ENCODE measurements at places on chromosomes 1 and 21.

DNA sequence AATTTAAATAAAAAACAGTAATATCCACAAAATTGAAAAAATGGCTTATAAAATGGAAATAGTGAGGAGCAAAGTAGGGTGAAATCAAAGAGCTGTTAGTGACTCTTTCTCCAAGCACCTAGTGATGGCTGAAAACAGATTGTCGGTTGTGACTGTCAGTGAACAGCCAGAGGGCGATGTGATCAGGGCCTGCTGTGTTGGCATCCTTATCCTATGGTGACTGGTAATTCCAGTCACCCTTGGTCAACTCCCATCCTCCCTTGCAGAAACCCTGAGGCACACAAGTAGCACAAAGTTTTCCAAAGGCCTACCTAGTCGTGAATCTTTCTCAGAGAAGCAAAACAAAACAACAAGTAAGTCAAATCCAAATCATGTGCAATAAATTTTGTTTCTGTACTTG is 599.8 kb upstream of the CXADR start:
- DNase-seq: no peak

- DNase-seq: no peak
These were observed 42.5 kb upstream of the POFUT2 start for GRCh38 chr21:45330075-45330781.

GRCh38 chr1:97820470-97821188 is 100.2 kb downstream of the DPYD start:
- no peak for DNase-seq

DNA sequence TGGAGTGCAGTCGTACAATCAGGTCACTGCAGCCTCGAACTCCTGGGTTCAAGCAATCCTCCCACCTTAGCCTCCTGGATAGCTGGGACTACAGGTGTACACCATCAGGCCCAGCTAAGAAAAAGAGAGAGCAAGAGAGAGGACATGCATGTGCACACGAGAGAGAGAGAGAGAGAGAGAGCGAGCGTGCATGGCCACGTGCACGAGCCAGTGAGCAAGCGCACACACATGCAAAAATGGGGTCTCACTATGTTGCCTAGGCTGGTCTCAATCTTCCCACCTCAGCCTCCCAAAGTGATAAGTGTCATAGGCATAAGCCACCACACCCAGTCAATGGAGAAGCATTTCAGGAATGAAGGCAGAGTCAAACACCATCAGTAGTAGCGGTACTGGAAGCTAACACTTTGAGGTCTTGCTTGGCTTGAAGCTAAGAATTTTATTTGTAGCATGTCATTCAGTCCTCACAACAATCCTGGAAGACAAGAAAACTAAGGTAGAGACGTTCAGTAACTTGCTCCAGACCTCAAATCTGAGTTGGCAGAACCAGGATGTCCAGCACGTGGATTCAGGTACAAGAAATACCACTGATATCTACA is 14.5 kb downstream of the GNB1 start:
- no peak for DNase-seq

GRCh38 chr1:31409946-31410858 is 2.8 kb upstream of the SERINC2 start:
- no peak for DNase-seq

DNA sequence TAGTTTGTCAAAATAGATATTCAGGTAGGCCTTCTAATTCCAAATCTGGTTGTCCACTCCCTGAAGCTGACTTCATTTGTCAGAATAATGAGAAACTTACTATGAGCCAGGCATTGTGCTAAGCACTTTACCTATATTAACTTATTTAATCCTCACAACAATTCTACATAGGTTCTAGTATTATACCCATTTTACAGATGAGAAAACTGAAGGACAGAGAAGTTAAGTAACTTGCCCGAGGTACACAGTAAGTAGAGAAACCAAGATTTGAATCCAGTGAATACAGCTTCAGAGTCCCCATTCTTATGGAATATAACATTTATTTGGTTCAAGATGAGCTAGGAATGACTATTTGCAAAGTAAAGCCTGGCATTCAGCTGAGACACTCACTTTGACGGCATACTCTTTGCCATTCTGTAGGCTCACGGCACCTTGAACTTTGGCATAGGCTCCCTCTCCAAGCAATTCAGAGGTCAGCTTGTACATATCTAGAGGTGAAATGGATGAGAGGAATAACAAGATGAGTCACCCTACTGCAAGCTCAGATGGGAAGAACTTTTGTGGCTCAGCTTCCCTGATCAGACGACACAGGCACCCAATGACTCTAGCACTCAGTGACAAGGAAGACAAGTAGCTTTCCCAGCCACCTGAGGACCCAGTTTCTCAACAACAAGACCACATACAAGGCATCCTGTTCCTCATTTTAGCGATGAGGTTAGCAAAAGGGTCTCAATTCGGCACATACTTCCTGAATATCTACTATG is 23.7 kb downstream of the MKNK1 start:
- no peak for DNase-seq

DNA sequence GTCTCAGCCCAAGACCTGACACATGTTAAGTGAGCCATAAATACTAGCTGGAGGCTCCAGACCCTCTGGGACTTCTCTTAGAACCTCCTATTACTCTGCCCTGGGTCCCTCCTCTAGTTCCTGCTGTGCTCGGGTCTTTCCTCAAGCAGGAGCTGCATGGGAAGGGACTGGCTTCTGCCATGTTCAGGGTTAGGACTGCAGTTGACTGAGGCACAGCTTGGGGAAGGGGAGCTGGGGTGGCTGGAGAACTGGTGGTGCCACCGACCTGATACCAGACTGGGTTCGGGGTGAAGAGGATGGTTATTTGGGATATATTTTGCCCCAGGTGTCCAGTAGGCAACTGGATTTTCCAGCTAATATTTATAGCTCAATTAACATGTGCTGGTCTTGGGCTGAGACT is 15.7 kb downstream of the HYI start:
- DNase-seq: no peak

DNA sequence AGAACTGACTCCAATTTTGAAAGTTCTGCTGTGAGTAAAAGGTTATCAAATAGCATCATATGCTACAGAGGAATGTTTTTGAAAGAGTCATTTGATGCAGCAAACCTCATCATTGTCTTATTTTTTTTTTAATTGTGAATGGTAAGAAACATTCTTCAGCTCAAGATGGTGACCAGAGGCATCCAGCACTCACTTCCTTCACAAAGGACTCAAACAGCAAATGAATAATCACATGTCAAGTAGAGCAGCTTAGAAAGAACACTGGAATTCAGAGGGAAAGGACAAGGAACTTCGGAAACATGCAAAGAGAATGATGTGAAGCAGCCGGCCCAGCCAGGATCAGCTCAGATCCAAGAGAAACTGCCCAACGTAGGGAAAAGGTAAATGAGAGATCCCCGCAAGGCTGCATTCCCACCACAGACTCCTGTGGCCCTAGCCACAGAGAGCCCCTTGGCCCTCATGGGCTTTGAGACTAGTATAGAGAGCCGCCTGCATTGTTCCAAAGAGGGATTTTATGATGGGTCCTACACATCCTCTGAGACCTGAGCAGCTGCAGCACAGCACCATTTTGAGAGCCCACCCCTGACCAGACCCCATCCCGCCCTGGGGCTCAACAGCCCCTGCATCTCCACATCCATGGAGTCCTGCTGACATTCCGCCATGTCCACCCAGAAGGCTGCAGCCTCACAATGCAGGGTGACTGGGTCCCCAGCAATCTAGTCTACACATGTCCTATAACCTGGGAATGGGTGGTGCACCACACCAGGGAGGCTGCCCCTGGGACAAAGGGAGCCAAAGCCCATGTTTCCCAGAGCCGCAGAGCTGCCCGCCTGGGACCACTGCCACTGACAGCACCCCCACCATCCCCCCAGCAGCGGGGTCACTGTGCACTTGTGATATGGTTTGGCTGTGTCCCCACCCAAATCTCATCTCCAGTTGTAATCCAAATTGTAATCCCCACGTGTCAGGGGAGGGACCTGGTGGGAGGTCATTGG is 21.2 kb upstream of the UTS2 start:
- DNase-seq: no peak

Data from activated T-helper 1 cell treated with anti-CD3 and anti-CD28 coated beads, Interleukin-12 subunit alpha, Interleukin-12 subunit beta, Interleukin-2, Interleukin-4 antibody, amounts not matched to agents 30 ng/mL and 10 ng/mL and 1 ng/mL, durations not matched to agents 14 hours and 24 hours and 36 hours (primary cell).